ENCODE measurements at places on chromosomes 7 and 10.

DNA sequence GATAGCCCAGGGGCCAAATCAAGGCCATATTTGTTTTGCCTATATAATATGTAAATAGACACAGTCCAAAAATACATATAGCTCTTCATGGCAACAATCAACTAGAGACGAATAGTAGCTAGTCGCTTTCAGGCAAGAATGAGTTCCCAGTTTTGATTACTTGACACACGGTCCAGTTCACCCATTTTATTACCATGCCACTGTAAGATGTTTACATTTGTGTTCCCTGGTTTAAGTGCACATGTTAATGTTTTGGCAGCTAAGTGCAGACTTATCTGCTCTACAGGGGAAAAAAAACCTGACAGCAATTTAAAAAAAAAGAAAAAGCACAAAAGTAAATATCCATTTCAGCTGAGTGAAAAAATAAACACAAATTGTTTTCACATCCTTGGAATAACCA, 213.1 kb downstream of the TPK1 start:
- no peak for DNase-seq

DNA sequence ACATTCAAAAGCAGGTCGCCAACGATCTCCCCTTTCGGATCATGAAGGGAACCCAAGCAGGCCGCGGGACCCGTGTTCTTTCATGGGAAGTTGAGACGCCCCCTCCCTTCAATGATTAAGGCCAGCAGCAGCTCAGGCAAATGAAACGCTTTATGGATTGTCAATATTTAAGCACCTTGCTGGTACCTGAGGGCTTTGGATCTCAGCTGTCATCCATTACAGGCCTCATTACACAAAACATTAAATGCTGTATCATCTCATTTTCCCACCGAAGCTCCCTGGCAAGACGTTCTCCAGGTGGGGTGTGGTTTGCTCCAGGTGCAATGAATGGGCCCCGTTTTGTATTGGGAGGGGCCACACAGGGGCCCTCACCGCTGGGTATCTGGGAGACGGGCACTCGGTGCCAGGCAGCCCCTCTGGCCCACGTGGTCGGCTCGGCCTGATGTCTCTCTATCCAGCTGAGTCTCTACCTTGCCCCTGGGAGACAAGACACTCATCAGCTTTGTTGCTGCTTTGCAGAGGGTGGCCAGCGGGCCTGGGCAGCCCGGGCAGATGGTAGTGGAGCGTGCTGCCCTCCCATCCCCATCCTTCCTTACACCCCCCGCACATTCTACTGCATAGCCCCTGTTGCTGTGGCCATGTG, 456.1 kb upstream of the FOXK1 start:
- DNase-seq = no peak

DNA sequence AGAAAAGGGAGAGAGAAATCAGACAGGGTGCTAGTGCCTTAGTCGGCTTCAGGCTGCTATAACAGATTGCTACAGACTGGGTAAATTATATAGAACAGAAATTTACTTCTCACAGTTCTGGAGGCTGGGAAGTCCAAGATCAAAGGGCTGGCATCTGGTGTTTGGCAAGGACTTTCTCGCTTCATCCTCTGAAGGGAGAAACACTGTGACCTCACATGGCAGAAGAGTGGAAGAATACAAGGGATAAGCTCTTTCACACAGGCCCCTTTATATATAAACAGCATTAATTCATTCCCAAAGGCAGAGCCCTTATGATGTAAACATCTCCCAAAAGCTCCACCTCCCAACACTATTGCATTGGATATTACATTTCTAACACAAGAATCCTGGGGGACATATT, 235.5 kb upstream of the INHBA start:
- no peak for DNase-seq

DNA sequence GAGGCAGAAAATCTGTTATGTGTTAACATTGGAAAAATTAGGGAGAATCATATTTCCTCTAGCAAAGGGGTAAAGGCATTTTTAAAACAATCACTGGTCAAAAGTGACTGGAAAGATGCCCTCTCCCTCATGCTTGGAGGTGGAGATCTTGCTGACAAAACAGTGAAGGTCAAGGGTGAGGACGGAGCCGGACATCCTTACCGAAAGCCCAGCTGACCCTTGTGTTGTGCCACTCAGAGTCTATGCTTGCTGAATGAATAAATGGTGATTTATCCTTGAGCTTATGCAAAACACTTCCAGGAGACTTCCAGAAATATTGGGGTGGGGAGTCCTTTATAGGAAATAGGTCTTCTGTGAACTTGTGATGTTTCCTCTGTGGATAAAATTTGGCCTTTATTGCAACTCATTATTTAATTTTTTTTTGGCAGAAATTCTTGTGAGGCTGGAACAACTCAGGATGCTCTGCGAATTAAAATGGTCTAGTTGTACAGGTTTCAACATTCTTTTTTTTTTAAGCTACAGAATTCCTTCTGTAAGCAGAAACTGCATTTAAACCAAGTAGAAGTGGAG, 28.3 kb upstream of the ELMO1 start:
- no peak for DNase-seq

- DNase-seq = no peak
These were observed 25.3 kb upstream of the ACSM6 start for GRCh38 chr10:95168694-95169093.

DNA sequence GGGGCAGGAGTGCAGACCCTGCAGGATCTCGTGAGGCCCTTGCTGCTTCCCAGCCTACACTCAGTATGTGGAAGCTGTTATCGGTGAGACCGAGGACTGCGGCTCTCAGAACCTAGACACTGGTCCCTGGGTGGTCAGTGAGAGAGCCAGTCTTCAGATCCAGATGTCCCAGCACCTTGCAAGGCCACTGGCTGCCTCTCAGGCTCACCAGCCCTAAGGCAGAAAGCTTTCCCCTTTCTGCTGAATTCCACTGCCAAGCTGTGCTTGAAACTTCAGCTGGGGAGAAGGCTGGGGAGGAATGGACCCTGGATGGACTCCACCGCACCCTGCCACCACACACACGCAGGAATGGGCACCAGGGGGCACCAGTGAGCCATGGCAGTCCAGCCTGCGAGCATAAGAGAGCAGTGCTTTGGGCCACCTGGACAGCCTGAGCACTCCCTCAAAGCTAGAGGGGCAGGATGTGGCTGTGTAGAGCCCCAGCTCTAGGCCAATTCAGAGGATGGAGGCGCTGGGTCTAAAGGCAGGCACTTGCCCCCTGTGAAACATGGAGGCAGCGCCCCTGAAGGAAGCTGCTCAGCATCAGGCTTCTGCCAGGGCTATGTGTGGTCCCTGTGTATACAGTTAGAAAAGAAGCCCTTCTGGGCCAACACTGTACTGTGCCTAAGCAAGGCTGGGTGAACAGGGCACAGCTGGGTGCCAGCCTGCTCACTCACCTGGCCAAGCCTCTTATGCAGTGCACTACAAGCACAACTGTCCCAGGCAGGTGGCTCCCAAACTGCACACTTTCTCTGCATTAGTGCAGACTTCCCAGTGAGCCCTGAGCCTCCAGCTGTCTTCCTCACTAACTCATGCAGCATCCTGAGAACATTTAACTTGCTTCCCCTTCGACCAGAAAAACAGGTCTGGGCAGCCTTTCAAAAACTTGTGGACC, 21.6 kb downstream of the TMEM72 start:
- peak; percentile 53 for DNase-seq

DNA sequence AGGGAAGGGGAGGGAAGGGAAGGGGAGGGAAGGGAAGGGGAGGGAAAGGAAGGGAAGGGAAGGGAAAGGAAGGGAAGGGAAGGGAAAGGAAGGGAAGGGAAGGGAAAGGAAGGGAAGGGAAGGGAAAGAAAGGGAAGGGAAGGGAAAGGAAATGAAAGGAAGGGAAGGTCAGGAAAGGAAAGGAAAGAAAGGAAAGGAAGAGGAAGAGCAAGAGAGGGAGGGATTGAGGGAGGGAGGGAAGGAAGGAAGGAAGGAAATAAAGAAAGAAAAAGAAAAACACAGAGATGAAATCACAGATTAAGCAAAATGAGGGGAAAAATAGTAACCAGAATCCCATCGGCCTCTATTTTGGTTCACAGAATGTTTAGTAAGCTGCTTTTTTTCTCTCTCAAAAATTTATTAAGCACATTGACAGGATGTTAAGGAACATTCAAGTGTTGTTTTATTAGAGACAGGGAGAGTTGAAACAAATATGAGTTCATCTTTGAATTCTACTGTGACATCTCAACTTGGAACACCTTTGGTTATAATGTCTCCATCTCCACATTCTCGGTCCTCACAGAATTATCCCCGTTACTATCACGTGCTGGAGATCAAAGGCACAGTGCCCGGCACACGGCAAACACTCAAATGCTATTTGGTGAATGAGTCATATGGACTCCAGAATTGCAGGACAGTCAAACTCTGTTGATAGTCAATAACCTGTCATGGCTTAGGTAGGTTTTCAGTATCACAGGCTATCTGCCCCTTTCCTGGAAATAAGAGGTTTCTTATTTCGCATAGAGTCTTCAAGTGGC, 52.4 kb downstream of the ABCB1 start:
- DNase-seq = no peak

GRCh38 chr10:29343607-29344038, 54.8 kb downstream of the LYZL1 start:
- no peak for DNase-seq

- no peak for DNase-seq
These were observed 57.0 kb upstream of the DNAJB6 start for GRCh38 chr7:157279741-157280215.

GRCh38 chr7:136074843-136075242, 97.7 kb upstream of the MTPN start:
- no peak for DNase-seq

- no peak for DNase-seq
These were observed 30.1 kb downstream of the TSPAN14 start for GRCh38 chr10:80484243-80484642.

DNA sequence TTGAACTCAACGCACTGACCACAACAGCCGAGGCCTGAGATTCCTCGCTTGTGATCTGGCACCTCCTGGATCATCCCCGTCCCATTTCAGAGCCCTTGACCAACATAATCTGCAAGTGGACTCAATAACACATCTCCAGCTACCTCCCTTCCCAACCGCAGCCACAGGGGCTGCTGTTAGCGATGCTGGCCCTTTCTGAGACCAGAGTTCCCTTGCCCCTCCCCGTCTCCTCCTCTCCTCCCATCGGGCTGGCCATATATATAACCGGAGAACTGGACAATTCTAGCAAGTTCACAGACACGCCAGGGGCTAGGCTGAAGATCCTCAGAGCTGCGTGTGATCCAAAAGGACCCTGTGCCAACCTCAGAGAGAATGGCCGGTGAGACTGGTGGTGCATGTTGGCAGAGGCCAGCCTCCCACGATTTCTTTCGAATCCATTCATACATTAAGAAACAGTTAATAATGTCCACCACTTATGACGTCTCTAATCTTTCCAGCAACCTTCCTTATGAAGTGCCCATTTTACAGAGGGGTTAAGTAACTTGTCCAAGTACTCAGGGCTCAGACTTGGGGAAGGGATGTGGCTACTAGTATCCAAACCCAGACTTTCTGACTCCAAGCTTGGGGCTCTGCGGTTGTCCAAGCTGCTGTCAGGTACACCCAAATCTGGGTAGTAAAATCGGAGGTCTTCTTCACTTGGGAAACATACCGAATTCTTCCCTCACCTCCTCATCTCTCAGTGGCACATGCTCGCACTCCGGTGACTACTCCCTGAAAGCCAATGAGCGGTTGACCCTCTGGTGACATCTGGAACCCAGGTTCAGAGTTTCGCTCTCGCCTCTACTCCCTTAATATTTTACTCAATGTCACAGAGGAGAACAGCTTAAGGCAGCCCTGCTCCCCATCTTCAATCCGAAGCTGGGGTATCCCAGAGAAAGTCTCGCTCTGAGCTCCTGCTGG, 11.2 kb upstream of the FEZF1 start:
- DNase-seq = no peak

DNA sequence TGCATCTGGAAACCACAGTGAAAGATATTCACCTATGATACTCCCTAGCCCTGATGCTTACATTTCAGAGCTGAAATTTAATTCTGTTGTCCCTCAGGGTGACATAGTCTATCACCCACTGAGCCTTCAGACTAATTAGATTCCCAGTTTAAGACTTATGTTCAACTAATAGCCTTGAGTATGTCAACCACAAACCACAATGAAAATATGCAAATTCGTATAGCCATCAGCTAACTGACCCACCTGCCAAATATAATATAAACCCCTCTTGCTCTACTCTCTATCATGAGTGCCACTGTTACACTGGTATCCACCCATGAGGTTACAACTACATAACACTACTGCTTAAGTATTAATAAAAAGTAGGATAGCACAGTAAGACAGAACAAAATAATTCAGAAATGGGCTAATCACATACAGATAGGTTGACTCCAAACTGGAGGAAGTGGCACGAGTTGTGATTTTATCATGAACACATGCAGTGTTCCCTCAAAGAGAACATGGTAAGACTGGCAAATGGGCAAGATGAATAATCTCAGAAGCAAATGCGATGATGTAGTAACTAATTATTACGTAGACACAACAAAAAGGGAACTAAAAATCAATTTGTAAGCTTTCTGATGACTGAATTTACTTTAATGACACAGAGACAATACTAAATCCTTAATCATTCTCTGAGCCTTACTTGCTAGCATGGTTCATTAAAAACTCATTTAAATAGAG, 290.6 kb downstream of the PARD3 start:
- no peak for DNase-seq

- no peak for DNase-seq
These were observed 224.7 kb upstream of the ADARB2 start for GRCh38 chr10:1961989-1962388.

GRCh38 chr7:46385662-46386309, 464.7 kb upstream of the IGFBP3 start:
- no peak for DNase-seq

DNA sequence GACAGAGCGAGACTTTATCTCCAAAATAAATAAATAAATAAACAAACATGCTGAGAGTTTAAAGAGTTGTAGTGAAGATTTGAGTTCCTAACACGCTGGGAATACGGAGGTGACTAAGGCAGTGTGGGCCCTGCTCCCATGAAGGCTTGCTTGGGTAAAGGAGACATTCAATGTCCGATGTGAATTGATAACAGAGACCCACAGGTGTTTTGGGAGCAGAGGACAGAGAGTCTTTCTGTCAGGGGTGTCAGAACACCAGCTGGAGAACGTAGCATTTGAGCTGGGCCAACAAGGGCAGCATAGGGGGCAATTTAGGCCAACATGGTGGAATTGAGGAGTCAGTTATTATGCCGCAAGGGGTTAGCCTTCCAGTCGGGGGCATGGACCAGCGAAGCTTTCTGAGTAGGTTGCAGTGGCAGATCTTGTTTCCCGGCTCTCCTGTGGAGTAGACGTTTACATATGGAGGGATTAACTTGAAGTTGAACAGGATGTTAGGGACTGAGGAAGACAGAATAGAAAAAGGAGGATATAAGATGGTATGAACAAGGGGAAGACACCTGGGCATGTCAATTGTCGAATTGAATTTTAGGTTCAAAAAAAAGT, 5.6 kb downstream of the PROSER2 start:
- no peak for DNase-seq

- DNase-seq = no peak
These were observed 116.7 kb upstream of the ZMIZ1 start for GRCh38 chr10:78952030-78952429.

- no peak for DNase-seq
These were observed 109.5 kb downstream of the GFRA1 start for GRCh38 chr10:116163333-116164131.

DNA sequence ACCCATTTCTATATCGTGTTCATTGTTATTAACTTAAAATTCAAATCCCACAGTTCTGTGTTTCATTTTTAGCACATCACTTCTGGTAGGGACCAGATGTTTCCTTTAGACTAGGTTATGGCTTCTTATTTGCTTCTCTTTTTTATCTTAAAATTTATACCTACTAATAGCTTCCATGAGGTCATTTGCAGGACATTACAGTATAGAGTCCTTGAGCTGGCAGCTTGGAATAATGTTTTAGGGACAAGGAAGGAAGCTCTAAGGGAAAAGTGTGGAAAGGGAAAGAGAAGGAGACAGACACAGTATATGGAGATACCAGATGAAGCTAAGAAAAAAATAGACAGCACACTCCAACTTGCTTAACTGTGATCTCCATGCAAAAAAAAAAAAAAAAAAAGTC, 48.8 kb upstream of the CD36 start:
- DNase-seq = no peak

Data from HFF-Myc (cell line).